ENCODE measurements at places on chromosomes 16 and 17.

GRCh38 chr16:89442588-89442987 lies 47.8 kb downstream of the ANKRD11 start:
- DNase-seq, result no peak

DNA sequence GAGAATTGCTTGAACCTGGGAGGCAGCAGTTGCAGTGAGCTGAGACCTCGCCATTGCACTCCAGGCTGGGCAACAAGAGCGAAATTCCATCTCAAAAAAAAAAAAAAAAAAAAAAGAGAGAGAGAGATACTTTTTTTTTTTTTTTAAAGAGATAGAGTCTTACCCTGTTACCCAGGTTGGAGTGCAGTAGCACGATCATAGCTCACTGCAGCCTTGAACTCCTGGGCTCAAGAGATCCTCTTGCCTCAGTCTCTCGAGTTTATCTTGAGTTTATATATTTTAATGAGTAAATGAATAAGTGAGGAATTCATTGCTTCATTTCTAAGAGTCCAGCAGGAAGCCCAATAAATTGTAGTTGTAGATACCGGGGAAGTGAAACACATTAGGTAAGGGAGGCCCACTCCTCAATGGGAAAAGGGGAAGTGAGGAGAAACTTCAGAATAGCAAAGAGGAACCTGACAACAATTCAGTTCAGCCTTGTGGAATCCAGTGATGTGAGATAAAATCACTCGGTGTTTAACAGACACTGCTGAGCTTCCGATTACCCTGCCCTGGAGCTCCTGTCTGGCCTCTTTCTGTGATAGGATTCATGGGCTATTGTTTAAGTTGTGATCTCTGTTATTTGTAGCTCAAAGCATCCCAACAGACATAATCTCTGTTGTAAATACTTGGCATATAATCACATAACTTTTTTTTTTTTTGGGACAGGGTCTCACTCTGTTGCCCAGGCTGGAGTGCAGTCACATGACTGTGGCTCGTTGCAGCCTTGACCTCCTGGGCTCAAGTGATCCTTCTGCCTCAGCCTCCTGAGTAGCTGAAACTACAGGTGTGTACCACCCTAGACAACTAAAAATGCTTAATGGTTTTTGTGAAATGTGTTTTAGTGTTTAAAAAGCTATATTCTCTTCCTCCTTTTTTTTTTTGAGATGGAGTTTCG lies 15.8 kb upstream of the ITGAM start:
- no peak for DNase-seq

GRCh38 chr16:12083631-12084030 lies 107.1 kb downstream of the SNX29 start:
- DNase-seq, result no peak

DNA sequence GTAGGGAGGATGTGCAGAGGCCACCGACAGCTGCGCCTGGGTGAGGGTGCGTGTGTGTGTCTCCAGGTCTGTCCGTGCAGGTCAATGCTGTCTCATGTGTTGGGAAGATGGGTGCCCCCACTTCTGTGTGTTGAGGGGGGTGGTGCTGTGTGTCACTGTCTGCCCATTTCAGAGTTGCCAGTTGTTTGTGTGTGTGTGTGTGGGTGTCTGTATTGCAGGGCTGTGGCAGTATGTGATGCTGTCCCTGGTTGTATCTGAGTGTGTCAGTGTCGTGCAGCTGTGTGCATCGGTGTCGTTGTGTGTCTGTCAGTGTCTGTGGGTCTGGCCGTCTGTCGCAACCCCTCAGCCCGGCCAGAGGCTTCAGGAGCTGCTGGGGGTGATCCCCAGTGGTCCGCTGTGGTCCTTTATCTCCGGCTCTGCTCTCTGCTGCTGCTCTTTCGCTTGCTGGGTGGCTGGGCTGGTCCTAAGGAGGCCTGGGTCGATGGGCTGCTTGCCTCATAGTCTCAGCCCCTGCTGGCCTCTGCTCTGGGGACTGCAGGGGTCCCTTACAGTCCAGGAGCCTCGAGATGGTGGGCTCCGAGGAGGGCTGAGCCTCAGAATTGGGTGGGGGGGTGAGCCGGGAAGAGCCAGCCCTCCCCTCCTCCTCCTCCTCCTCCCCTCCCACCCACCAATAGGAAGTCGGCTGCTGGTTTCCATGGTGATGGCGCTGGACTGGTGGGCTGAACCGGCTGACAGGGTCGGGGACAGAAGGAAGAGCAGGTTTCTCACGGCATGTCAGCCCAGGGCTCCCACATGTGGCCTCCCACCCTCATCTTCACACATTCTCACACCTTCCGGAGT lies at the start of gene TSPOAP1:
Gene TSPOAP1 (minus strand): TSS at position 601 of the 840 bp plus-strand sequence. CDS start 875 bp downstream, outside the sequence.
- DNase-seq, result peak; percentile 56

- DNase-seq, result peak; percentile 47
Observed at GRCh38 chr16:50280932-50281331, 14.6 kb downstream of the ADCY7 start.

DNA sequence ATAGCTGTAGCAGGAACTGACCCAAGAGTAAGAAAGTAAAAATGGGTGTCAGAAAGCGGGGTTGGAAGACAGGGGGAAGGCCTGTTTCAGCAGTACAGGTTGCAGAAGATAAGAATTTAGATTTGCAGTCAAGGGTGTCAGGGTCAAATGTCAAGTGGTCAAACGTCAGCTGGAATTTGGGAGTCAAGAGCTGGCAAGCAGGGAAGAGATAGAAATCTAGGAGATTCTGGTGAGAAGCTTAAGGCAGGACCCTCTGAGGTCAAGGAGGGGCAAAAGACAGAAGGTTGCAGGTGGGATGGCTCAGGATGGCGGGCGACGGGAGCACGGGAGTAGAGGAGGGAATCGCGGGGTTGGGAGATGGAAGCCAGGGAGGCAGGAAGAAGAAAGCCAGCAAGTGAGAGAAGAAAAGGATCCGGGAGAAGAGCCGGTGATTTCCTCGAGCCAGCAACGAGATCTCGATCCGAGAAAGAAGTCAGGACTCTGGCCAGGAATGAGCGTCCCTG lies 335 bp downstream of the SLC25A35 start:
- DNase-seq, result no peak

DNA sequence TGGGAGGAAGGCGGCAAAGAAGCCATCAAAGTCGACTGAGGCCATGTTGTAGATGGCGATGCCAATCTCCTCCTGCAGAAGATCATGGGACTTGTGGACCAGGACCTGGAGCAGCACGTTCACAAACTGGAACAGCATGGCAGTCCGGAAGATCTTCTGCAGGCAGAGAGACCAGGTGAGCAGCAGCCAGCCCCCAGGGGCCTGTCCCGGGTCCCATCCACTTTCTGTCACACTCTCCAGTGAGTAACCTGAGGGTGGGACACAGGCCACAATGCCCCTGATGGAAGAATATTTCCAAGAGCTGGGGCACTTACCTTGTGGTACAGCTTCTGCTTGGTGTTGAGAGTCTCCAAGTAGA lies 38.0 kb upstream of the GSG1L start:
- DNase-seq, result no peak

GRCh38 chr17:6994666-6995256 lies 1.1 kb upstream of the ALOX12 start:
- no peak for DNase-seq

GRCh38 chr17:19365833-19366636 lies 3.5 kb upstream of the B9D1 start:
- DNase-seq, result no peak

DNA sequence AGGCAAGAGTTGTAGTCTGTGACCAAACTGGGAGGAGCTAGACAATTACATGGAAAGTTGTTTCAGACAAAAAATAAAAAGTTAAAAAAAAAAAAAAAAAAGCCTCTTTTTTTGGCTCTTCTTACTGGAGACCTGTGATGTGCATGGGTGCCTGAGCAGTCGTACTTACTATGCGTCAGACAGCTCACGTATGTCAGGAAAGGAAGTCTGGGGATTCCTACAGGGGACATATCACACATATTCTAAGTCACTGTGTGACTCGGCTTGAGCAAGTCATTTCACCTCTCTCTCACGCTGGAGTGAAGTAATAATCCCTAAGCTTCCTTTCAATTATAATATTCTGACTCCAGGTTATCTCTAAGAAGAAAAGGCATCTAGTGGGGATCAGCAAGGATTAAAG lies 6.0 kb downstream of the SLFN14 start:
- no peak for DNase-seq

GRCh38 chr17:8991514-8992285 lies 26.2 kb upstream of the PIK3R5 start:
- DNase-seq, result no peak

GRCh38 chr16:89115216-89115861 lies 21.7 kb downstream of the ACSF3 start:
- DNase-seq, result peak; percentile 73

- DNase-seq, result peak; percentile 82
Observed at GRCh38 chr16:79651363-79651762, 50.8 kb upstream of the MAF start.

DNA sequence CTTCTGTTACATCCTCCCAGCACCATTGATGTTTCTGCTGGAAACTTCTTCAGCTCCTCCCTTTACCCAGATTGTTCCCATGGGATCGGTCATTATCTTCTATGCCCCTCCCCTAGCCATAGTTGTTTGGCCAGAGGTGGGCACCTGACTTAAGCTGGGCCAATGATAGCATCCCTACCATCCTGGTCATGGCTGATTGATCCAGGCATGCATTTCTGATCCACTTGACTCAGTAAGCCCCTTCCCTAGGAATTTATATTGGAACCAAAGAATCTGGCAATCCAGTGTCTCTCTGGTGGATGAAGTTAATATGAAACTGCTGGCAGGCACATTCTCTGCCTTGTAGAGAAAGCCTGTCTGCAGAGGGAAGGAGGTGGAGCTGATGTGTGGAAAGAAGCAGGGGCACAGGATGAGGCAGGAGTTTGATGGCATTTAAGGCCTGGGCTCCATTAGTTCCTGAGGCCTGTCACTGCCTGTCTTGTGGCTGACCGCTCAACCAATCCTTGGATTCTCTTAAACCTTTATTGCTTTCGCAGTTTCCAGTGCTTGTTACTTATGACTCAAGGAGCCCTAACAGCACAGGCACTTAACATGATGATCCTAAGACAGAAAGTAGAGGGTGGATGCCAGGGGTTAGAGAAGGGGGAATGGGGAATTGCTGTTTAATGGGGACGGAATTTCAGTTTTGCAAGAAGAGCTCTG lies 152.4 kb downstream of the ABCC12 start:
- DNase-seq, result no peak

DNA sequence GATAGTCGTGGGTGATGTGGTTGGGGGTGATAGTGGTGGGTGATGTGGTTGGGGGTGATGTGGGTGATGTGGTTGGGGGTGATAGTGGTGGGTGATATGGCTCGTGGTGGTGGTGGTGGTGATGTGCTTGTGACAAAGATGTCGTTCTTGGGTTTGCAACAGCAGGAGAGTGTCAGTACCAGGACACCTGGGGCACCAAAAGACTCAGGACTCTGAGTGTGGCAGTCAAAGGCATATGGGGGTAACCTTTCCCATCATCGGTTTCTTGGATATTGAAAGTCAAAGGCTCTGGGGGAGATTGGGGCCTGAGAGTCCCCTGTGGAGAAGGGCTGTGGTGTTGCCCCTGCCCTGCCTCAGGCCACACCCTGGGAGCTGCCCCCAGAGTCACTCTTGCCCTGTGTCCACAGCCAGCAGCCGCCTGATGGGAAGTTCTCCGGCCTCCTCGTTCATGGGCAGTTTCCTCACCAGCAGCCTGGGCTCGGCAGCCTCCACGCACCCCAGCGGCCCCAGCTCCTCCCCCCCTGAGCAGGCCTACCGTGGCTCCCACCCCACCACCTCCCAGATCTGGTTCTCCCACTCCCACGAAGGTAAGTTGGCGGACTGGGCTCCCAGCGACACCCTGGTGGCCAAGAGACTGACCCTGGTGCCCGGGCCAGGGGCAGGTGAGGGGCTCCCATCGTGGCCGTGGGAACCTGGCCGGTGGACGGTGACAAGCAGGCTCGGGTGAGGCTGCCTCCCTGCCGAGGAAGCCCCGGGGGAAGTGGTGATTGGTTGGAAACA lies 31.3 kb downstream of the BAHCC1 start:
- DNase-seq, result no peak

GRCh38 chr17:17048106-17048505 lies 5.8 kb downstream of the MPRIP start:
- DNase-seq, result no peak

GRCh38 chr17:10325031-10325695 lies 47.6 kb downstream of the MYH13 start:
- DNase-seq, result no peak

DNA sequence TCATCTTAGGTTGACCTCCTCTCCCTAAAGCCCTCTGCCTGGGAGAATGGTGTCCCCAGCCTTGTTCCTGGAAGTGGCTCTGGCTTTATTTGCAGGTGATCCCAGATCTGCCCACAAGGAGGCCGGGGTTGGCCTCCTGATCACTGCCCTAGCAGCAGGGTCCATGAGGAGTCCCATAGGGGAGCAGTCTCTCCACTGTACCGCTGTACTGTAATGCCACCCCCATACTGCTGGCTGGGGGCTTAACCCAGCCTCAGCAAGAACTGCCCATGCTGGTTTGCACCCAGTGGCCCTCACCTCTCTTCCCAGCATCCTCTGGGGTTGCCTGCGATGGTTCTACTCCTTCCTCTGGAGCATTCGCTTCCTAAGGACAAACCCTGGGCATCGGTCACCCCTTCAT lies 39.1 kb downstream of the PSME3IP1 start:
- peak; percentile 30 for DNase-seq
